ENCODE measurements at places on chromosomes 16 and 17.

- DNase-seq: no peak
Observed at GRCh38 chr17:82320956-82321927, 3.8 kb upstream of the CD7 start.

GRCh38 chr16:89190150-89190958 lies 10.0 kb downstream of the SLC22A31 start:
- DNase-seq: no peak

DNA sequence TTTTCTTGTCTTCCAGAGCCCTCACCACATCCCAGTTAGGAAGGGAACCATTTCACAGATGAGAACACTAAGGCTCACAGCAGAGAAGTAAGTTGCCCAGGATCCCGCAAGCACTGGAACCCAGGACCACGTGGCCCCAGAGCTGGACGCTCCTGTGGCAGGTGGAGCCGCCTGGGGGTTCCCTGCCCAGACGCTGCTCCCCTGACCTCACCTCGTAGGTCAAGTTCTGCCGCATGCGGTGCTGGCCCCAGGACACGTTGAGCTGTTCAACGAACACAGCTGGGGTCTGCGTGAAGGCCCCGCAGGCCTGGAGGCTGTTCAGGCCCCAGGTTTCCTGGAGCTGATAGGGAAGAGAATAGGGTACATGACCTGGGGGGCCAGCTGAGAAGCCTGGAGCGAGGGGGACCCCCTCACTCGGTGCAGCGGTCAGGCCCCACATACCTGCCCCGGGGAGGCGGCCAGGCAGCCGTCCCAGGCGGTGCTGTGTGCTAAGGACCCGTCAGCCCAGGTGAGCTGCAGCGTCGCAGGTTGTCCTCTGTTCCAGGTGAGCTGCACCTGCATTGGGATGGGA lies 54.1 kb downstream of the RMI2 start:
- DNase-seq: no peak

GRCh38 chr17:73250851-73251640 lies 10.6 kb downstream of the CPSF4L start:
- no peak for DNase-seq

- peak; percentile 34 for DNase-seq
Observed at GRCh38 chr17:40022961-40023541, 7.8 kb downstream of the CSF3 start.

GRCh38 chr16:17643935-17644334 lies 173.2 kb upstream of the XYLT1 start:
- DNase-seq: no peak

- no peak for DNase-seq
Observed at GRCh38 chr17:9241774-9242496, 220.6 kb downstream of the NTN1 start.

DNA sequence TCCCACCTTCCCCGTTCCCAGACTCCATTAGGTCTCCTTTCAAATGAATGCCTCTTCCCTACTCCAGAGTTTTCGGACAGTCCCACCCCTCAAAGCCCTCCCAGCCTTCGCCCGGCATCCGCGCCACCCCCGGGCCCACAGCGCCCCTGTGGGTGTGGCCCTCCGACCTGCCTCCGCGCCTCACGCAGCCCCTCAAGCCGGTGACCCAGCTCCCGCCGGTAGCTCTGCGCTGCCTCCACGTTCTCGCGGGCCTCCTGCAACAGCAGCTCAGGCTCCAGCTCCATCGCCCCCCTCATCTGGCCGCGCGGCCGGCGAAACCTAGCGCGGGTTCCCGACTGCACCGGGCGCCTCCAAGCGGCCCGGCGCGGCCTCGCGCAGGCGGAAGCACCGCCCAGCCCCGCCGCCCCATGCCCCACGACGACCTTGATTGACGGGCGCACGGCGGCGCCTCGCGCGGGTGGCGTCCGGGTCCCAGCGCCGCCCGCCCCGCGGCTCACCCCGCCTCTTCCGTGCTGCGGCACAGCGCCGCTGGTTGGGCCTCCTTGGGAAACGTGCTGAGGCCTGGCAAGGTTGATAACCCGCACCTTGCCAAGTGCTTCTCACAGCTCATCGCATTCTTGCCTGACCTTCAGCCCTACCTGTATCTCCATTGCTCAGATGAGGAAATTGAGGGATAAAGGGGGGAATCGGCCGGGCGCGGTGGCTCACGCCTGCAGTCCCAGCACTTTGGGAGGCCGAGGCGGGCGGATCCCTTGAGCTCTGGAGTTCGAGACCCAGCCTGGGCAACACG lies at the start of gene CRLF3:
CRLF3 (minus strand) TSS at position 337 of the 790 bp plus-strand sequence; CDS start at position 296, 41 bp downstream.
- peak; percentile 82 for DNase-seq

DNA sequence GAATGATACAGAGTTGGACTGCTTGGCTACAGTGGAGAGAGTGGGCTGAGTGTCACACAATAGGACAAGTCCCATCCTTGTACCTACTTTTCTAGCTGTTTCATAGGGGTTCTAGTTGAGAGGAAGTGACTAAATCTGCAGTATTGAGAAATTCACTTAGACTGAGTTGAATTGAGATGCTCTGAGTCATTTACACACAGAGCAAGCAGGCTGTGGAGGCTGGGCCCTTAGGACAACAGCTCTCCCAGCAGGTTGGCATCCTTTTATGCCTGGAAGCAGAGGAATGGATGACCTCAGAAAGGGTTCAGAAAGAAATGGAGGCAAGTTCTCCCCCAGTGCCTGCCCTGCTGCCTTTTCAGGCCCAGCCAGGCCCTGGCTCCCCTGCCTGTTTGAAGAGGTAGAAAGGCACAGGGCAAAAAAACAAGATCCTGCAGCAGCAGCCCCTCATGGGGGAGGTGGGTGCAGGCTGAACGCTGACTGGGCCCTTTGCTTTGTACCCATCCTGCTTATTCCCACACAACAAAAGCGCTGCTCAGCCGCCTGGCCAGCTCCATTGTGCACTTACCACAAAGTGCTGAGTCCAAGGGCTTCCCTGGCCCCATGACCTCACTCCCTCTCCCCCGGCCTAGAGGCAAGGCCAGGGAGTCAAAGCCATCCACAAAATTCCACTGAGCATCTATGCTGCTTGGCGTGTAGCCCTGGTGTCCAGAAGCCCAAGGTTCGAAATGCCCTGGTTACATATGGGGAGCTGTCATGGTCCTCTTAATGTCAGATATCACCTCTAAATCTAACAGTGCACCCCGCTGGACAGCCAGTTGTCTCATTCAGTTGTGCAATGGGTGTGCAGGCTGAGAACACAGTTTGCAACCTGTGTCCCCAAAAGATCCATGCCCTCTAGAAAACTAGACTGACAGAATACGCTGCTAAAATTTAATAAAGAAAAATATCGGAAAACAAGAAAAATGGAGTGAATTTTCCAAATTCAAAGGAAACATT lies 5.4 kb upstream of the CRYBA1 start:
- DNase-seq: peak; percentile 99

DNA sequence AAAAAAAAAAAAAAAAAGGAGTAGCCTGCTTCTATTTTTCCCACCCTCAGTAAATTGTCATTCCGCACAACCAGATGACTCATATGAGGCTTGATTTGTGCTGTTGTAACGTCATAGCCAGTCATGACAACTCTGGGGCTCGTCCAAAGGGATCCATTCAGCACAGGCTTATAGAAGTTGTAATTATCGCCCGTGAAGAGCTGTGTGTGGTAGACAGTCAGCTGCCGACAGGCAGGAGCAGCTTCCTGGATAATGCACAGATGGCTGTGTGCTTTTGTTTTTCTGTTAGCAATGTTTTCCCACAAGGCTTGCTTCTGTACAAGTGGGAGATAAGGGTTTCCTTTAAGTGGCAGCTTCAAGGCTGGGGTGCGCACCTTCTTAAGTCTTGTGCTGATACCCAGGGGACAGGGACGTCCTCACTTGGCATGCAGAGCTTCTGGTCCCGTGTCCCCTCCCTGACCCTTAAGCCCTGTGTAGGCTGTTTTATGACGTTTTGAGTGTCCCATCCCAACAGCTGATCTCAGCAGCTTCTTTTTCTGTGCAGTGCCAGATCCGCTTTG lies 26.0 kb downstream of the SNX29 start:
- no peak for DNase-seq

GRCh38 chr17:75695830-75696271 lies 25.4 kb upstream of the ITGB4 start:
- no peak for DNase-seq

DNA sequence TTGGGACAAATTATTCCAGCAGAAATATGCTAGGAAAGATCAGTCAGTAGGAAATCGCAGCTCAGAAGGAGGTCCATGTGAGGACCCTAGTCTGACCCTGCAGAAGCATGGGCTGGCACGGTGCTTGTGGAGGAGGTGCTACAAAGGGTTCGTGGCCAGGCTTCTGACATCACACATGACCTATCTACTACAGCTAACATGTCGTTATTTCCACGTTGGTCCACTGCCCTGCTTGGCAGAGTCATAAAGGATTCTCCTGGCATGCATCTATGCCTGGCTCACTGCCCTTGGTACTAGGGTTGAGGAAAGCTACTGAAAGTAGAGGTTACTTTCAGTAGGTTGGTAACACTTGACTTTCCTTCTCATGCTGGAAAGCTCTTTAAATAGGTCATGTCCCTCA lies 118.1 kb upstream of the SHISA6 start:
- DNase-seq: no peak

- DNase-seq: no peak
Observed at GRCh38 chr17:76682296-76682695, 28.5 kb downstream of the MXRA7 start.

DNA sequence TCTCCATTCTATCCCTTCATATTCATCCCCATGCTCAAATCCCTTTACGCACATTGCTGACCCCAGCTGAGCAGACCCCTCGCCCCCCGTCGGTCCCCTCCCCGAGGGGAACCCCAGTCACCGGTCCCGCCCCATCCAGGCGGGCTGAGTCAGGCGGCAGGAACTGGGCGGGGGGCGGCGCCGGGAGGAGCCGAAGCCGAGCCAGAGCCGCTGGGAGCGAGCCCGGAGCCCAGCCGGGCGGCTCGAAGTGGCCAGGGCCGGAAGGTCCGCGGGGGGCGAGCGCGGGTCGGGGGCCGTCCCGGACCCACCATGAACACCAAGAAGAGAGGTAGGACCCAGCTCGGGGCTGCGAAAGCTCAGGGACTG lies 8.6 kb downstream of the RIPOR1 start:
- DNase-seq: no peak

- DNase-seq: no peak
Observed at GRCh38 chr16:11725457-11725856, 17.2 kb downstream of the TXNDC11 start.

- DNase-seq: peak; percentile 98
Observed at GRCh38 chr17:74569020-74570003, 2.0 kb upstream of the CD300H start.

DNA sequence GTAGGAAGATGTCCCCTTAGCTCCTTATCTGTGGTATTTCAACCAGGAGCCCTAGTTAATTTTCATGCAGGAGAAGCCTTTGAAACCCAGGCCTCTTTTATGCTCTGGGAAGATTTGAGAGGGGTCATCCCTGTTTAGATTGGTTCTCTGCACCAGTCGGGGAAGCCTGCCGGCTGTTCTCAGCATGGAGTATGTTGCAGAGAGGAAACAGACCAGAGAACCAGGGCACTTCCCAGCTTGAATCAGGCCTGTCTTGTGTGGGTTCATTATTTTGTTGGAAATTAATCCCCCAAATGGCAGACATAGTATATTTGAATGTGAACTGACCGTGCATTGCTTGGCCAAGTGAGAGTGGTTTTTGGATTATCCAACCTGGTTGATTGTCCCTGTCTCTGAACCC lies 1082.1 kb upstream of the RBFOX1 start:
- no peak for DNase-seq

DNA sequence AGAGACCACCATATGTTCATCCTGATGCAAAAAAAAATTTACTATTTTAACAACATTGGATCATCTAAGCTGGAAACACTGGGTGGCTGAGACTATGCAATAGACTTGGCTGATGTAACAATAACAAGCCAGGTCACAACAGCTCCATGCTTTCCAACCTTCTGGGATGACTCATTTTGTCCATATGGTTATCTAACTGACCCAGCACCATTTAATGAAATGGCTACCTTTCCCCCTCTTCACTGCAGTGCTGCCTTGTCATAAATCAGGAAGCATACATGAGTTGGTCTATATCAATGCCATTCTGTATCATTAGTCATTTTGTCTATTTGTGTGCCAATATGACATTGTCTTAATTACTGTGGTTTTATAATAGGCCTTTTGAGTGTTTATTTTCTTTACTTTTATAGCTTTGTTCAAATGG lies 217.6 kb upstream of the KCNJ16 start:
- DNase-seq: peak; percentile 83

GRCh38 chr17:43453331-43453812 lies 30.4 kb upstream of the DHX8 start:
- no peak for DNase-seq

DNA sequence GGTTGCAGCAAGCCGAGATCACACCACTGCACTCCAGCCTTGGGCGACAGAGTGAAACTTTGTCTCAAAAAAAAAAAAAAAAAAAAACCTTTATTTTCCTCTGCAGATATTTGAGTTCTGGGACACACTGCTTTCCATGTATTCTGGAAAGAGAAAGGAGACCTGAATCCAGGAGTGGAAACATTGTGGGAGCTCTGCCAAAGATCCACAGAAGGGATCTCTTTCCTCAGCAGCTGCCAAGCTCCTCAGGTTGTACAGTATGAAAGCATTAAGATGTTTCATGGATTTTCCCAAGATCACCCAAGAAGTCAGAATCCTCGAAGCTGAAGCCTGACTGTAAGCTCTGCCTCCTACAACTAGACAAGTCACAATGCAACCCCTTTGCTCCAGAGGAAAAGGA lies 13.5 kb downstream of the NPRL3 start:
- DNase-seq: no peak

- DNase-seq: no peak
Observed at GRCh38 chr17:27341041-27341471, 47.1 kb downstream of the WSB1 start.

- no peak for DNase-seq
Observed at GRCh38 chr17:49471089-49471683, 23.9 kb upstream of the NGFR start.

DNA sequence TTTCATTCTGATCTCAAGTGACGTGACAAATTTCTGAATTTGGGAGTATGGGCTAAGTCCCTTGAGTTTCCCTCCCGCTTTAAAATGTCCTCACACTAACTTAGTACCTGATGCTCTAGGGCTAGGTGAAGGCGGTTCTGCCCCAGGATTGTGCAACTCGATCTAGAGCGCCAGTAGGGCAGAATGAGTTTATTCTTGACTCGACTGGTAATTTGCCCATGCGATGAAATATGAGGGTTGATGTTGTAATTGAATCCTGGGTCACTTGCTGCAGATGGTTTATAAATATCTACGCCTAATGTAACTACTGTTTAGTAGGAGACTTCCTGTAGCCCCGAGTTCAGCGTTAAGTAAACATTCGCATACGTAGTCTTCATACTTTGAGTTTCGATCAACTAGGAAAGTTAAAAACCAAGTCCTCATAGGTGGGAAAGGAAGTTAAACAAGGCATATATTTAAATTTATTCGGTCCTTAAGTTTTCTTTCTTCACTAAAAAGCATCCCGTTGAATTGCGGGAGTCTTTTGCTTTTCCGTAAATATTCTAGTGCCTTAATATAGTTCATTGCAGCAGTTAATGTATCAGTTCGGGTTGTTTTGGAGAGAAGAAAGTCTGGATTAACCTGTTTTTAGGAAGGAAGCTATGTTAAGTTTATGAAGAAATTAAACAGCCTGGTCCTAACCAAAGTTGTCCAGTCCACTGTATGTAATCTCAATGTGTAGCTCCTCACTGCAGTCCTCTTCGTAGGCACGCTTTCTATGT lies 1.6 kb downstream of the CTCF start:
- DNase-seq: peak; percentile 83

GRCh38 chr17:33126086-33126485 lies 134.4 kb downstream of the SPACA3 start:
- DNase-seq: no peak

GRCh38 chr16:66843191-66843590 lies 1.0 kb upstream of the CA7 start:
- DNase-seq: no peak
